ENCODE measurements at places on chromosomes 12 and 14. TPM values are rescaled to one million over a fixed set of nuclear protein-coding genes. Genes with fewer than 3 reads are reported as not detected.

Gene TWF1
- 146 TPM for total RNA-seq

Gene IQSEC3
- total RNA-seq, result not detected

Gene OVCH1
- not detected for total RNA-seq

Gene DIO2
- not detected for total RNA-seq

Gene EML5
- under 0.01 TPM for total RNA-seq

Gene SLC10A1
- total RNA-seq, result not detected

Gene VRTN
- total RNA-seq, result not detected

Gene CAMKK2
- 29.1 TPM for total RNA-seq

Gene SYNE3
- 12.7 TPM for total RNA-seq

Gene ZNF26
- total RNA-seq, result 23.2 TPM

Gene TPH2
- not detected for total RNA-seq

Gene TESPA1
- total RNA-seq, result not detected

Gene HAL
- total RNA-seq, result not detected

Gene ASB2
- total RNA-seq, result not detected

Gene DAO
- not detected for total RNA-seq

Gene KRT79
- total RNA-seq, result not detected

Gene DNAI7
- not detected for total RNA-seq

Gene C12orf54
- not detected for total RNA-seq

Gene RASSF9
- total RNA-seq, result 4.3 TPM

Gene LBHD2
- not detected for total RNA-seq

Gene KRT72
- not detected for total RNA-seq

Gene KRT77
- not detected for total RNA-seq

Gene GZMH
- not detected for total RNA-seq

Gene SGPP1
- 8.8 TPM for total RNA-seq

Gene ANKS1B
- 0.65 TPM for total RNA-seq

Data from vein endothelial cell (primary cell).